Pancreas (tissue), 10 donors: ENCODE measurements at places on chromosomes 5 and 9. TPM values are rescaled to one million over a fixed set of nuclear protein-coding genes. Genes with fewer than 3 reads are reported as not detected.

The SLC45A2 gene
- not detected for total RNA-seq

The CDKN2B-AS1 gene
- 0.32 TPM for total RNA-seq

- no peak for DNase-seq
Observed at GRCh38 chr9:14311171-14311949, 2.6 kb downstream of the NFIB start.

DNA sequence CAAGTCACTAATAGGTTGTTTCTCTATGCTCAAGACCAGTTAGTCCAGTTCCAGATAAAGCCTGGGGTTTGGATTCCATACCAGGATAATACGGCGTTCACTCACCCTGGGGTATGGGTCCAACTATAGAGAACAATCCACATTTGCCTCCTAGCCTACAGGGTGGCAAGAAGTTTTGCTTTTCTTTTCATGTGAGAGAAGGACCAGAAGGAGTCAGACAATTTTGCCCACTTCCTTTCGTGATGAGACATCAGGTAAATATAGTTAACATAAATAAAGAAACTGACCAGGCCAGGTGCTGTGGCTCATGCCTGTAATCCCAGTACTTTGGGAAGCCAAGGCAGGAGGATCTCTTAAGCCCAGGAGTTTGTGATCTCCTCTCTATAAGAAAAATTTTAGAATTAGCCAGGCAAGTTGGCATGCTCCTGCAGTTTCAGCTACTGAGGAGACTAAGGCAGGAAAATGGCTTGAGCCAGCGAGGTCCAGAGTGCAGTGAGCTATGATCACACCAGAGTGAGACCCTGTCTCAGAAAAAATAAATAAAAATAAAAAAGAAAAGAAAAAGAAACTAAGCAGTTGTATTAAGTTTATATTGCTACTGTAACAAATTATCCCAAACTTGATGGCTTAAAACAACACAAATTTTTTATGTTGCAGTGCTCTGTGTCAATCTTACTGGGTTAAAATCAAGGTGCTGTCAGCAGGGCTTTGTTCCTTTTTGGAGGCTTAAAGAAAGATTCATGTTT lies 7.5 kb upstream of the REEP5 start:
- no peak for DNase-seq

- no peak for DNase-seq
Observed at GRCh38 chr5:6733411-6734242, 20.4 kb downstream of the TENT4A start.

DNA sequence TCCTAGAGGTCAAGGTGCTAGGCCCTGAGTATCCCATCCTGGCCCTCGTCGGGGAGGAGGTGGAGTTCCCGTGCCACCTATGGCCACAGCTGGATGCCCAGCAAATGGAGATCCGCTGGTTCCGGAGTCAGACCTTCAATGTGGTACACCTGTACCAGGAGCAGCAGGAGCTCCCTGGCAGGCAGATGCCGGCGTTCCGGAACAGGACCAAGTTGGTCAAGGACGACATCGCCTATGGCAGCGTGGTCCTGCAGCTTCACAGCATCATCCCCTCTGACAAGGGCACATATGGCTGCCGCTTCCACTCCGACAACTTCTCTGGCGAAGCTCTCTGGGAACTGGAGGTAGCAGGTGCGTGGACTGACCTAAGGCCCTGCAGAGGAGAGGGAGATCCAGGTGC lies 7.9 kb downstream of the BTNL9 start:
- DNase-seq = no peak

DNA sequence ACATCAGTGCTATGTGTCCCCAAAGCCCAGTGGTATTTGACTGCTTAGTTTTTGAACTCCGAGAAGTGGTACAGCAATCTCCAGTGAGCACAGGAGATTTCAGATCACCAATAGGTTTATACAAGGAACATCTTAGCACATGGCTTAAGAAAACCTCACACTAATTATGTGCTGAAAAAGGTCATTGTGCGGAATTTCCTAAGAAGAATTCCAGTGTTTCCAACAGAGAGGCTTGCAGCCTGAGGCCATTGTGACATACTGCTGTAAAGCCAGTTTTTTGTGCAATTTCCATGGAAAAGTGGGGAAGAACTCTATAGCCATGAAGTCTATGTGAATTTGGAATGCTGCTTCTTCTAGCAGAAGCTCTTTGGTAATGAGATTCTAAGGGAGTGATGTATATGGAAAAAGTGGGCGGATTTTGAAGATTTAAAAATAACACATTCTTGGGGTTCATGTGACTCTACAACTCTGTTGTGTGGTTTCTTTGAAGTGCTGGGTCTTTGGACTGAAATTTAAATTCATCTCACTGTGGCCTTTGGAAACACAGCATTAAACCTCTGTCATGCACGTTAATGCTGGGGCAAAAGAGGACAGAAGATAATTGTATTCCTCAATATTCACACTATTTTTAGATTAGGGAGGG lies 110.5 kb upstream of the CD180 start:
- DNase-seq = no peak

DNA sequence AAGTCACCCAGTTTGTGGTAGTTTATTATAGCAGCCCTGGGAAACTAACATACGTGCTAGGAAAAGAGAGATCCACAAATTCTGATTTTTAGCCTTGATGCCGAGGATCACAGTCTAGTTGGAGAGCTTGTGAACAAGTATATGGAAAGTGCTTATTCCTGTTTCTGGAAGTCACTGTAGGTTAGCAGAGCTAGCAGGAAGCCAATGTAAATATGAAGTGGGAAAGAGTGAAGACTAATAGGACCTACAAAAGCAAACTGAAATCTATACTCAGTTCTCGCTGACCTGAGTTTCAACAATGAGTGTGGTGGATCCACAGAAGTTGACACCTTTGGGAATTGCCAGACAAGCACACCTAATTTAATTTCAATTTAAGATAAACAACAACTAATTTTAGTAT lies 254.9 kb downstream of the PLK2 start:
- DNase-seq = no peak

GRCh38 chr5:113202746-113203716 lies 226.4 kb downstream of the DCP2 start:
- DNase-seq = peak; percentile 47
